Glutamatergic neuron (in vitro differentiated cells): ENCODE measurements at places on chromosomes 13 and 19. TPM values are rescaled to one million over a fixed set of nuclear protein-coding genes. Genes with fewer than 3 reads are reported as not detected.

Gene LIG1
- 16.9 TPM for total RNA-seq

Gene DAND5
- total RNA-seq = 0.44 TPM

Gene AKT2
- 197 TPM for total RNA-seq

Gene CYP4F12
- not detected for total RNA-seq

Gene MAG
- not detected for total RNA-seq

Gene KLF5
- total RNA-seq = 0.34 TPM

Gene LCP1
- total RNA-seq = 0.71 TPM

Gene PEAK3
- total RNA-seq = not detected

Gene ZNF772
- total RNA-seq = 33.2 TPM

Gene FUZ
- total RNA-seq = 13.6 TPM

Gene CGB7
- total RNA-seq = not detected

Gene TLE6
- total RNA-seq = not detected

Gene ZMYM2
- total RNA-seq = 215 TPM

Gene REX1BD
- 54.3 TPM for total RNA-seq

Gene PTPRS
- total RNA-seq = 1,064 TPM

Gene MEF2B
- total RNA-seq = 1.7 TPM

Gene ZNF541
- total RNA-seq = not detected

Gene ZFP30
- 35.9 TPM for total RNA-seq

Gene ERFL
- 1.6 TPM for total RNA-seq

Gene SMIM44
- not detected for total RNA-seq

Gene FGF22
- total RNA-seq = 1.5 TPM

Gene ZNF730
- total RNA-seq = 23.3 TPM

Gene ATP8B3
- total RNA-seq = 2.5 TPM

Gene LENG9
- 4.7 TPM for total RNA-seq

Gene GET3
- total RNA-seq = 49.3 TPM

Gene HSPH1
- 114 TPM for total RNA-seq

Gene ZNF492
- total RNA-seq = not detected

Gene ZNF560
- not detected for total RNA-seq

Gene SLAIN1
- 120 TPM for total RNA-seq

Gene CEACAM6
- total RNA-seq = 0.20 TPM

Gene TUBB4A
- total RNA-seq = 225 TPM

Gene ZNF578
- 4.1 TPM for total RNA-seq

Gene GSX1
- not detected for total RNA-seq

Gene SHISA7
- total RNA-seq = 3.2 TPM

Gene ZNF470
- total RNA-seq = 10.1 TPM

Gene CLEC4G
- total RNA-seq = 14.8 TPM
